A549 treated with RU486 at 1 μM for 4 hours (cell line): ENCODE measurements at places on chromosomes 2 and 18. TPM values are rescaled to one million over a fixed set of nuclear protein-coding genes. Genes with fewer than 3 reads are reported as not detected.

Gene LHCGR
- total RNA-seq, result not detected in 5 replicates

Gene C2orf15
- total RNA-seq, result 0.42 to 0.64 TPM (median 0.50 TPM) in 4 of 5 replicates, not detected in the other

Gene MORN2
- total RNA-seq, result 41.7 to 49.6 TPM (median 44.8 TPM) in 5 replicates

Gene TSGA10
- 3.5 to 9.8 TPM (median 3.9 TPM) in 5 replicates for total RNA-seq
